MCF 10A (cell line): ENCODE measurements at places on chromosomes 4 and X.

DNA sequence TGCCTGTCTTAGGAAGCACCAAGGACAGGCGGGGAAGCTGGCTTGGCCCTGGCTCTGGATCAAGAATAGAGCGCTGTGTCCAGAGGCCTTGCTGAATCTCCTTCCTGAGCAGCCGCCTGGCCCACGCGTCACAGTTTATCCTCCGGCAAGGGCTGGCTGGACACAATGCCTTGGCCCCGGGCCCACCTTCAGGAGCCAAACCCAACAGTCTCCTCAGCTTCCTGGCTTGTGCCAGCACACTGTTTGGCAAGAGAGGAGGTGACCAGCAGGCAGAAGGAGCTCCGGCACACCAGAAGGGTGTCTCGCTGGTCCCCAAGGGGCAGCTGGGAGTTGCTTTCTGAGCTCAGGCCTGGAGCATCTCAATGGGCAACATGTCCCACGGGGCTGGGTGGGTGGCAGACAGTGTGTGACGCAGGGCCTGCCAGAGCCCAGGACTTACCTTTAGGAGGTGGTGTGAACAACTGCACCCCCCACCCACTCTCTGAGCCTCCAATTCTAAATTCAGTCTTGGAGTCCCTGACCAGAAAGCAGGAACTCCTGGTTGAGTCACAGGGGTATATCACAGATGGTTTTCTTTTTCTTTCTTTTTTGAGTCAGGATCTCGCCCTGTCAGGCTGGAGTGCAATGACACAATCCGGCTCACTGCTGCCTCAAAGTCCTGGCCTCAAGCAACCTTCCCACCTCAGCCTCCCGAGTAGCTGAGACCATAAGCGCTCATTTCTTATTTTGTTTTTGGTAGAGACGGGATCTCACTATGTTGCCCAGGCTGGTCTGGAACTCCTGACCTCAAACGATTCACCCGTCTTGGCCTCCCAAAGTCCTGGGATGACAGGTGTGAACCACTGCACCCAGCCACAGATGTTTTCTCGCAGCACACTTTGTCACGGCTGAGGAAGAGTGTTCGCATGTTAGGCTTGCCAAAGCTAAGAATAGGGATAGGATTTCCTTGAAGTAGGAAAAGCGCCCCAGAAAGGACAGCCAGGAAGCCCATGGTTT is 361.2 kb downstream of the BCOR start:
- DNase-seq, result peak; percentile 93
- H3K27ac ChIP-seq, result no peak overlapping the region
- no peaks in the 10 kb centered on the region for H3K36me3 ChIP-seq
- H3K4me1 ChIP-seq, result peaks cover 6% of the 10 kb centered on the region
- no peak overlapping the region for H3K4me3 ChIP-seq
- peaks cover 36% of the 10 kb centered on the region for H3K27me3 ChIP-seq

DNA sequence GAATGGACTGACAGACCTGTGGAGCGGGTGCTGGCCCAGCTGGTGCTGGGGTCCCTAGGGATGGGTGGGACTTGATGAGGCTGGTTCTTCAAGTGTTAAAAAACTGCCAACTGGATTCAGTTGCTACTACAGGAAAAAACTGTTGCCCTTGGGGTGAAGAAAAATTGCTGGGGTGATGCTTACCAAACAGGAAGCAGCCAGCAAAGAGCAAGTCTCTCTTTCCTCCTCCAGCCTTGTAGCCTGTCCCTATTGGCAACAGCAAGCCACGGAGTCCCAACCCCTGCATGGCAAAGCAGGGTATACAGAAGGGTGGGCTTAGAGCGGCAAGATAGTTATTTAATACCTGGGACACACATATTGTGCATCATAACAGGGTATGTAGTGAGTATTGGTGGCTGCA is 60.1 kb upstream of the ATP8A1 start:
- peaks cover 9% of the 10 kb centered on the region for H3K4me1 ChIP-seq
- DNase-seq, result no peak
- no peak overlapping the region for H3K27ac ChIP-seq
- H3K36me3 ChIP-seq, result no peaks in the 10 kb centered on the region

GRCh38 chrX:21438792-21439191 is 64.6 kb downstream of the CNKSR2 start:
- no peak overlapping the region for H3K27ac ChIP-seq
- no peak overlapping the region for H3K4me3 ChIP-seq
- H3K36me3 ChIP-seq, result no peaks in the 10 kb centered on the region
- H3K27me3 ChIP-seq, result peaks cover 60% of the 10 kb centered on the region
- no peak for DNase-seq

DNA sequence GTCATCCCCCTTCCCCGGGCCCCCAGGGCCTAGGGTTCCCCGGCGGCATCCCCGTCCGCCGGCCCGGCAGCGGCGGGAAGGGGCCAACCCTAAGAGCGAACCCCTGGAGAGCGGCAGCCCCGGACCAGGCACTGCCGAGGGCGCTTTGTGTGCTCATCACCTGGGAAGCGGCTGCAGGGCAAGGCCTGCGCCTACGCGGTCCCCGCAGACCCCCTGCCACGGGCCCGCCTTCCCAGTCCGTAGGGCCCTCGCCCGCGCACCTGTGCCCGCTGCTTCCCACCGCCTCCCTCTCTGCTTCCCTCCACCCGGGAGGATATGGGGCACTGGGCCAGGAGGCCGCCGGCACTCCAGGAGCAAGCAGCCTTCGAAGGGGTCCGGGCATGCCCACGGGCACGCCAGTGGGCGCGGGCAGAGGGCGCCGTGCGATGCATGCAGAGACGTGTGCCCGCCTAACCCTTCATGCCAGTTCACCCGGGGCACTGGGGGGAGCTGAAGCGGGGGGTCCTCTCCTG is 2.6 kb downstream of the FLNA start:
- H3K27me3 ChIP-seq, result no peaks in the 10 kb centered on the region
- no peak for DNase-seq
- peaks cover 25% of the 10 kb centered on the region for H3K36me3 ChIP-seq
- H3K4me1 ChIP-seq, result peaks cover 8% of the 10 kb centered on the region

DNA sequence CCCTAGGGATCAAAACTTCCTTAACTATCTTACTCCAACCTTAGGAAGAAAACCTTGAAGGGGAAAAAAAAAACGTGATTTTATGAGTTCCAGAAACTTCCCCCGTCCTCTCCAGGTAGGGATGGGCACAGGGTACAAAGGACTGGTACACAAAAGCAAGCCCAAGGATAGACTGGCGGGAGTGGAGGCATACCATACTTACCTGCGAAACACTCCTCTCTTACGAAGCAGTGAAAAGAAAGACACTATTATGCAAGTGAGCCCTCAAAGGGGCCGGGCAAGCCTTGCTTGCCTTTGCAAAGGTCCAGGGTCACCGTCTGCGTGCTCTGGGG is 651 bp downstream of the TSPAN6 start:
- H3K27ac ChIP-seq, result peak overlapping the region; percentile 86
- H3K4me1 ChIP-seq, result no peaks in the 10 kb centered on the region
- no peak for DNase-seq
- peaks cover 13% of the 10 kb centered on the region for H3K36me3 ChIP-seq
- H3K4me3 ChIP-seq, result peak overlapping the region; percentile 84
- peaks cover 20% of the 10 kb centered on the region for H3K27me3 ChIP-seq
